ENCODE measurements at places on chromosomes 11 and 22.

GRCh38 chr11:58495906-58496305 is 12.0 kb downstream of the OR5B21 start:
- no peak for DNase-seq

- no peak for DNase-seq
Observed at GRCh38 chr11:64974124-64974523, 2.2 kb upstream of the MAJIN start.

DNA sequence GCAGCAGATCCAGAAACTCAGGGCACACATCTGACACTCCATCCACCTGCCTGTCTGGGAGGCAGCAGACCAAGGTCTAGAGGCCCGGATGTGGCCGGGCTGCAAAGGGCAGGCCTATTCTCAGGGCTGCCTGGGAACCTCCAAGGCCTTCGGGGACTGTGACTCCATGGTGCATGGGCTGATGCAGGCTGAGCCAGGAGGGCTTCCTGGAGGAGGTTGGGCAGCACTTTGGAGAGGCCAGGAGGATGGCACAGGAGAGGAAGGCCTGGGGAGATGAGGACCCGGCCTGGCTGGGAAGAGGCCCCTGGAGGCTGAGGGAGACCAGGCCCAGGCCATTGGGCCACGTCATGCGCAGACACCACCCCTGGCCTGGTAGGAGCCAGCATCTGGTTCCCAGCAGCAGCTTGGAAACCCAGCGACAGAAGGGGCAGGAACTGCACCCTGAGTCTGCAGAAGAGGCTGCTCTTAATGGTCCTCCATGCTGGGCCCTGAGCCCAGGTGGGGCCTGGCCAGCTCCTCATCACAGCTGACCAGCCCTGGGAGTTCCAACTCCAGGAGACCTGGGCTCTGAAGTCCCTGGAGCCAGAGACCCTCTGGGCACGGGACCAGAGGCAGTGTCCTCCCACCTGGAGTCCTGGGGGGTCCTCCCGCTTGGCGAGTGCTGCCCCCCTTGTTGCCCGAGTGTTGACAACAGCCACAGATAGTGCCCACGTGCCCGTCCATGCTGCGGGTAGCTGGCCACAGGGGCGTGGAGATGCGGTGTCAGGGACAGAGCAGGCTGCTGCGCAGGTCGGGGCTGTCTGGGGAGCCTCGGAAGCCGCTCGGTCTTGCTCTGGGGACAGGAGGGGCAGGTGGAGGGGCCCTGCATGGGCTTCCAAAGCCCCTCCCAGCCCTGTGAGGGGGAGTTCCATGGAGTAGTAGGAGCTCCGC is 5.5 kb downstream of the PHLDA2 start:
- DNase-seq, result no peak

GRCh38 chr22:39284142-39284980 is 35.1 kb downstream of the RPL3 start:
- no peak for DNase-seq

- no peak for DNase-seq
Observed at GRCh38 chr11:16505481-16505880, 149.1 kb upstream of the SOX6 start.

DNA sequence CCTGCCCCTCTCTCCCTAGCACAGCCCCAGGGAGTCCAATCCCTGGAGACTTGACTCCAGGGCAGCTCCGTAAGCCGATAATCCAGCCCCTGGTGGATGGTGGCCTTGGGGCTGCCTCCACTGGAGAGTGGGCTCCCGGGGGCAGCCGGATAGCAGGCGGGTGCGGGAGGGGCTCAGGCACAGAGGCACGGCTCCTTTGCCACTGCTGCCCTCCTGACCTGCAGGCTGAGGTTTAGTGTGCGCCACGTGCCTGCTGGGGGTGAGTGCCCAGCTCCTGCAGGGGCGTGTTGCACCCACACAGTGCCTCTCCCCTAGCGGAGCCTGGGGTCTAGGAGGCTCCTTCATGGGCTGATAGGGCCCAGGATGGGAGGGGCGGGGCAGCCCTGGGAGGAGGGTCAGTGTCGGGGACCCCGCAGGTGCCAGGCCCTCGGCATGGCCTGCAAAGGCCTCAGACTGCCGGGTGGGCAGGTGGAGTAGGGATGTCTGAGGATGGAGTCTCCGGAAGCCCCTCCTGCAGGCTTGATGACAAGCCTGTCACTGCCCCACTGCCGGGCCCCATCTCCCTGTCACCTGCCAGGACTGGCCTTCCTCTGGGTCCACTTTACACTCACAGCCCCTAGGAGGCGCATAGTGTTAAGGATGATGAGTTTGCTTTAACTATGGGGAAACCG is 5.6 kb downstream of the DUSP8 start:
- DNase-seq, result no peak

DNA sequence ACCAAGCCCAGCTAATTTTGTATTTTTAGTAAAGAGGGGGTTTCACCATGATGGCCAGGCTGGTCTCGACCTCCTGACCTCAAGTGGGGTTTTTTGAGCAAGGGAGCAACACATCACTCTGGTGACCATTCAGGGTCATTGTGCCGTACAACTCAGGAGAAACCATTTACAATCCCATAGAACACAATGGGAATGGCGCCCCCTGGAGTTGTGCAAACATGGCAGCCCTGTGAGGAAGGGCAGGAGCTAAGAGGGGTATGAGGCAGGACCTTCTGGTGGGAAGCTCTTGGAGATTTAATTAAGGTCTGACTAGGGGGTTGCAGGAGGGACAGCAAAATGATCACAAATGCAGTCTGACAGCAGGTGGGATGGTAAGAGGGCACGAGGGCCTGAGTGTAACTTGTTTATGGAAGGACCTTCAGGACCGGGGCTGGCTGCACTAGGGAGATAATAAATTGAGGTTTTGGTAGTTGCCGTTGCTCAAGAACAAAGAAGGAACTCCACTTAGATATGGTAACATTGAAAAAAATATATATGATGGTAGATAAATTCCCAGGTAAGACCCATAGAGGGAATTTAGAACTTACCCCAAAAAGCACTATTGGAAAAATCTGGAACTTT is 9.1 kb upstream of the CSF2RB start:
- no peak for DNase-seq

DNA sequence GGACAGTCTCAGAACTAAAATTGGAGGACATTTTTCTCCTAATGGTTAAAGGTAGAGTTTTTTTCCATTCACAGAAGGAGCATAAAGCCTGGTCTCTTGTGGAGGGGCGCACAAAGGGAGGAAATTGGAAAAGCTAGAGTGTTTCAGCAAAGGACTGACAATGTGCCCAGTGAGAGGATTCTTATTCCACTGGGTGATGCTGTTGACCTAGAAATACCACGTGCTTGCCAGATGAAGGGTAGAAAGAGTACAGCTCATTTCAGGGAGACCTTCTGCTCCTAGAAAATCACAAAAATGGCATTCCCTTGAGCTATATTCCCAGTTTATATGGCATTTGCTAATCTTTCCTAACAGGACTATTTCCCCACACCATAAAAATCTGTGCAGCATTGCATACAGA is 21.1 kb downstream of the MS4A6E start:
- no peak for DNase-seq

GRCh38 chr11:34790620-34791019 is 125.6 kb downstream of the APIP start:
- no peak for DNase-seq

DNA sequence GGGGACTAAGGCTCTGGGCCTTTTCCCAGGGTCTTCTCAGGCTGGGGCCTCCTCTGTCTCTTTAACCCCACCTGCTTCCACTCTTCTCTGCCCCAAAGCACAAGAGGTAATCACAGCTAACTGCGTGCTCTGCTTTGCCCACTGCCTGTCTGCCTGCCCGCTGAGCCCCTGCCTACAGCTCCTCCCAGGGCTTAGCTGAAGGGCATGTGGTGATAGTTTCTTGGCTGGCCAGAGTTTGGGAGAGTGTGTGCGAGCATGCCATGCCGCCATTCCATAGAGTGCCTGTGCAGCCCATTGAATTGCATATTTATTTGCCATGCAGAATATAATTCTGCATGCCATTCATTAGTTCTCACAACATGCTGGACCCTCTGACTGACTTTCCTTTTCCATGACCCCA is 32.5 kb downstream of the PHLDB1 start:
- no peak for DNase-seq

GRCh38 chr22:17087498-17088131 is 2.8 kb downstream of the IL17RA start:
- DNase-seq, result peak; percentile 84

DNA sequence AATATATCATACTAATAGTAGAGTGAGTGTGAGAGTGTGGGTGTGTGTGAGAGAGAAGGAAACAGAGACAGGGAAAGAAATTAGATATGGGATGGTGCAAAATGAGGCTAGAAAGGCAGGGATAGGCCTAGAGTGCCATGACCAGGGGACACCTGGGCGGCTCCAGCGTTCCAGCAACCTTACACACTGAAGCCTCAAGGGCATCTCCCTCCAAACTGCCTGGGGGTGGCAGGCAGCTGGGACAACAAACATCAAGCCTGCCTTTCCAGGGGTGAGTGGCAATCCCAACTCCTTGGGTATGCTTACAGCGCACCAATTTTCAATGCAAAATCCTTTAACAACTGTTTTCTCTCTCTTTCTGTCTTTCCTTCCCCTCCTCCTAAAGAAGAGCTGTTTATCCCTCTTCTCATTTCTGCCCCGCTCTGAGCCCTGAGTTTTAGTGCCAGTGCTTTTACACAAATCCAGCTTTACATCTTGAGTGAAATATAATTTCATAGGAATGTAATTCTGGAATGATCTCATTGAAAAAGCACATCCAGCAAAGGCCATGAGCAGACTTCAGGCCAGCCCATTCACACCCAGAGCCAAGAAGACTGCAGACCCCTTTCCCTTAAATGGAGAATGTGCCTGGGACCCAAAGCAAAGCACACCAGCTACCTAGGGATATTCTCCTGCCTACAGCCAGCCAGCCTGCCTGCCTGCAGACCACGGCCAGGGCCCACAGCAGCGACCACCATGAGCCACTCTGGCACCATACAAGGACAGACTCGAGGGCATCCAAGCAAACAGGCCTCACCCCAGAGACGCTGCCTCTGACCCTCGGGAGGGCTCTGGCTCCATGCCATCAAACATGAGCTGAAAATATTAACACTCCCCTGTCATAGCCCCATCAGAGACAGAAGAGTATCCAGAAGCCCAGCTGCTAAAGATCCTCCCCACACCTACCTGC is 90.3 kb downstream of the RPL27A start:
- peak; percentile 53 for DNase-seq

GRCh38 chr22:26516503-26516902 is 4.2 kb upstream of the TFIP11 start:
- DNase-seq, result no peak

- DNase-seq, result peak; percentile 69
Observed at GRCh38 chr22:17772958-17773605, 1.2 kb downstream of the BID start.

GRCh38 chr22:46490538-46490937 is 46.9 kb downstream of the CELSR1 start:
- no peak for DNase-seq

DNA sequence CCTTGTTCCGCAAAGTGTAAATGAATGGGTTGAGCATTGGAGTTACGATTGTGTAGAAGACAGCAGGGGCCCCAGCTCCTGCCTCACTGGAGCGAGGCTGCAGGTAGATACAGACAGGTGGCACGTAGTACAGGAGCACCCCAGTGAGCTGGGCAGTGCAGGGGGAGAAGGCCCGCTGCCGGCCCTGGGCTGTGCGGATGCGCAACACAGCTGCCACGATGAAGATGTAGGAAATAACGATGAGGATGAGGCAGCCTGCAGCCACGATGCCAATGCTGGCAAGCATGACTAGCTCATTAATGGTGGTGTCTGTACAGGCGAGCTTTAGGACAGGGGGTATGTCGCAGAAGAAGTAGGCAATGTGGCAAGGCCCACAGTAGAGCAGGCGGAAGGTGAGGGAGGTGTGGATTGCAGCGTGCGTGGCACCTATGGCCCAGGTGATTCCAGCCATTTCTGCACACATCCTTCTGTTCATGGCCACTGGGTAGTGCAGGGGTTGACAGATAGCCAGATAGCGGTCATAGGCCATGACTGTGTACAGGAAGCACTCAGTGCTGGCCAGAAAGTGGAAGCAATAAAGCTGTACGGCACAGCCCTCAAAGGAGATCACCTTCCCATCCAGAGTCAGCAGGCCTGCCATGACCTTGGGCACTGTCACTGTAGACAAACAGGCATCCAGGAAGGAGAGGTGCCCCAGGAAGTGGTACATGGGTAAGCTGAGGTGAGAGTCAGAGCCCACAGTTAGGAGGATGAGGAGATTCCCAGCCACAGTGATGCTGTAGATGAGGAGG is 616 bp downstream of the OR10S1 start:
- no peak for DNase-seq

GRCh38 chr11:48001438-48002021 is 21.2 kb downstream of the PTPRJ start:
- DNase-seq, result peak; percentile 53

- DNase-seq, result no peak
Observed at GRCh38 chr11:124841840-124842239, 23.4 kb upstream of the ROBO3 start.

GRCh38 chr22:46165977-46166376 is 15.7 kb downstream of the PPARA start:
- DNase-seq, result no peak
